ENCODE measurements at places on chromosomes 16 and 17. TPM values are rescaled to one million over a fixed set of nuclear protein-coding genes. Genes with fewer than 3 reads are reported as not detected.

- DNase-seq: no peak
Observed at GRCh38 chr17:82880620-82881323, 41.0 kb upstream of the ZNF750 start.

GRCh38 chr17:61658183-61658582 lies 67.2 kb upstream of the NACA2 start:
- DNase-seq: no peak

DNA sequence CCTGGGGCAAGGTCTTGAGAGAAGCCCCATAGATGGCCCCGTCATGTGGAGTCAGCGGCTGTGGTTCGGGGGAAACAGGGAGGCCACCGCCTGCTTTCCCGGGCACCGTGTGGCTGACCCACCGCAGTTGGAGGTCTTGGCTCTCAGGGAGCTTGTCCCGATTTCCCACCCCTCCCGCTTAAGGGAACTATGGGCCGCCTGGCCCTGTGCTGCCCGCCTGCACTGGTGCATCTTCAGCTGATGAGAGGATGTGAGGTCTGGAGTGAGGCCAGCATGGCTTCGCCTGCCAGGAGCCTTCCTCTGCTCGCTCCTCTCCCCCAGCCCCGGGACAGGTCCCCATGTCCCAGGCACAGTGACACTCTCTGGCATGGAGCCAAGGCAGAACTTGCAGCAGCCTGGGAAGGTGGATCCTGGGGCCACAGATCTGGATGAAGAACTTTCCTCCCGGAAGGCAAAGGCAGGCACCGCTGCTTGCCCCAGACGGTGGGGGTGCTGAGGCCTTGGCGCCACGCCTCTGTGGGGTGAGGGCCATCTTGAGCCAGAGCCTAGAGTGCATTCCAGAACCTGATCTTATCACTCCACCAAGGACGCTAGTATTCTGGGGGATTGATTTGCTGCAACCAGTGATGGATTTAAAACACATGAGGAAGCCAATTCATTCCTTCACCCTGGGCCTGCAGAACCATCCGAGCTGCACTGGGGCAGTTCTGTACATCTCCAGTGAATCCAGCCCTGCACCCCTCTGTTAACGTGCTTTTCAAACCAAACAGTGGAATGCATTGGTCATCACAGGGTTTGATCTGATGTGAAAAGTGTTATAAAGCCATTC lies 178.6 kb upstream of the TNRC6C start:
- DNase-seq: no peak

GRCh38 chr17:7478276-7479212 lies 887 bp downstream of the ZBTB4 start:
- DNase-seq: peak; percentile 62

The PARD6A gene
- 1.4 TPM for polyA plus RNA-seq

DNA sequence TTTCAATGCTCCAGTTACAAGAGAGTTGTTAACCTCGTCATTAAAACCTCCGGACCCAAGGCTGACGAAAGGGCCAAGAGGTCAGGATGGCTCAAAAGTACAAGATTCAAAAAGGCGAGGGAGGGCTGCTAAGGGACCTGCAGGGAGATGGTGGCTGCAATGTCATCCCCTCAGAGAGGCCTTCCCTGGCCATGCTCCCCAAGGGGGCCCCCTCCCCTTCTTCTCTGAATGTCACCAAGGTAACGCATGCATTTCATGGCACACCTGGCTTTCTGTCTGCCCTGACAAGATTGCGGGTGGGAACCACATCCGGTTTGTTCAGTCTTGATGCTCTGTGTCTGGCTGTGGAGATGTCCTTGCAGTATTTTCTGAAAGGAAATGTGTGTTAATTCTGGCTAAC lies 89.9 kb downstream of the C16orf78 start:
- no peak for DNase-seq

GRCh38 chr17:79985361-79985942 lies 50.2 kb downstream of the TBC1D16 start:
- DNase-seq: no peak

GRCh38 chr17:27446569-27447301 lies 9.5 kb upstream of the KSR1 start:
- DNase-seq: no peak

The GPR179 gene
- 0.30 TPM for polyA plus RNA-seq

The TBC1D3L gene
- 7.1 TPM for polyA plus RNA-seq

DNA sequence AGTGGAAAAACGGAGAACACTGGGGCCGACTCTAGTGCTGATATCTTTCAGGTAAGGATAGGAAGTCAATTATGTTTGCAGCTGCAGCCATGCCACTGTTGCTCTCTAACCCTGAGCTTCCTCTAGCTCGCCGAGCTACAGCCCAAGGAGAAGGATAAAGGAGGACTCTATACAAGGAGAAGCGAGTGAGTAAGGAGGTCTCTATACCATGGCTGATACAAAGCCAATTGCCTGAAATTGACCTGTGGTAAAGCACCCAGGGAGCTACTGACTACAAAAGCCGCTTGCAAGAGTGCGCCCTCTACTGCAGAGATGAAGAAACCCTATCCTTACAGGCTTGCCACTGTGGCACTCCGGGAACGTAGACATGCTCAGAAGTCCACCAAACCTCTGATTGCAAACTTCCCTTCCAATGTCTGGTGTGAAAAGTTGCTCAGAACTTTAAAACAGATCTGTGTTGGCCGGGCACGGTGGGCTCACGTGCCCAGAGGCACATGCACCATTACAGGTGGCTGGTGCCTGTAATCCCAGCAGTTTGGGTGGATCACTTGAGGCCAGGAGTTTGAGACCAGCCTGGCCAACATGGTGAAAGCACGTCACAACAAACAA lies 10.8 kb upstream of the SLC46A1 start:
- no peak for DNase-seq

DNA sequence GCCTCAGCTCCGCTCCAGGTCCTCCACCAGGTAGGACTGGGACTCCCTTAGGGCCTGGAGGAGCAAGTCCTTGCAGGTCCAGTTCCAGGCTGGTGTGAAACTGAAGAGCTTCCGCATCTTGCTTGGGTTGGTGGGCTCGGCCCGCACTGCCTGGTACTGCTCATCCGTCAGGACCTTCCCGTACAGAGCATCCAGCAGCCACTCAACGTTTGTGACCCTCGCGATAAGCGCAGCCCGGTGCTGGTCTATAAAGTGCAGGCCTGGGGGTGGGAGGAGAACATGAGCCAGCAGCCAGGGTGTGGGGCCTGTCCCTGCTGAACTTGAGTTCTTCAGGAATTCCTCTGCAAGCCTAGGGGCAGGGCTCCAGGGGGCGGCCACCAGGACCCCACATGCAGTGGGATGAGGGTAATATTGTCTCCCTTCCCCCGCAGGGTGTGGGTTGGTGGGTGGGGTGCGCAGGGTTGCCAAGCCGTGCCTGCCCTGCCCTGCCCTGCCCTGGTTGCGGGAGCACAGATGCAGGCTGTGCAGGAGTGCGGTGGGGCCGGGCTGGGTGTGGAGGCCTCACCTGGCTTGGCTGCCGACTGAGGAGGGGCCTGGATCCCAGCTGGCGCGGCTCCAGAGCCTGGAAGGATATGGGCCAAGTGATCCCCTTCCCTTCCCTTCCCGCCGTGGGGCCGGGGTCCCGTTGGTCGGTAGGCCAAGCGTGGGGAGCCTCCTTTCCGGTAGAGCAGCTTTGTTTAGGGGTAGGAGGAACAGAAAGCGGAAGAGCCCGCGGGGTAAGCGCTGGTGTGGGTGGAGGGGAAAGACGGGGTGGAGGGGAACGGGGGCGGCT lies 762 bp downstream of the PYCARD start:
- no peak for DNase-seq

GRCh38 chr17:66037221-66037620 lies 154.7 kb downstream of the CEP112 start:
- no peak for DNase-seq

GRCh38 chr16:16909126-16909525 lies 530.2 kb downstream of the NPIPA7 start:
- DNase-seq: no peak

The OVCA2 gene
- polyA plus RNA-seq: 13.1 TPM

DNA sequence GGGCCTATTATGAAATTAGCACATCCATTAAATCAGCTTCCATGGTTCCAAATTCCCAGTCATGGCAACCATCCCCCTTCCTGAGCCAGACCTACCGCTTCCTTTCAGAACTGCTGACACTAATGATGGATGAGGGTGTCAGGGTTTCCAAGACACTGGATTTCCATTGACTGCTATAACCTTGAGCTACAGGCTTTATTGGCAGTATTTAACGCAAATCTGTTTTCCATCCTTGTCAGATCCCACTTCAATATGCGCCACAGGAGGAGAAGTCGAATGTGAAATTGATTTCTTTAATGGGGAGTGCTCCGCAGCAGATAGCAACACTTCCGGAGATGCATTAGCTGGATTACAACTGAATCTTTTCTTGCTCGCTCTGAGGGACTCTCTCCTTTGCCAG lies 197.1 kb downstream of the HS3ST4 start:
- DNase-seq: peak; percentile 67

GRCh38 chr16:65318590-65319257 lies 196.9 kb upstream of the CDH11 start:
- no peak for DNase-seq
